Thoracic aorta endothelial cell (primary cell): ENCODE measurements at places on chromosomes 1 and 21. TPM values are rescaled to one million over a fixed set of nuclear protein-coding genes. Genes with fewer than 3 reads are reported as not detected.

The DAB1 gene
- not detected in 2 replicates for total RNA-seq

The RGS13 gene
- not detected in 2 replicates for total RNA-seq

The AMY1B gene
- total RNA-seq, result not detected in 2 replicates

The ATP6V1G3 gene
- not detected in 2 replicates for total RNA-seq

The FMO4 gene
- total RNA-seq, result 0.65 and 0.80 TPM in 2 replicates

The CTSS gene
- 32.7 and 35.2 TPM in 2 replicates for total RNA-seq

The IGSF8 gene
- total RNA-seq, result 7.6 and 9.8 TPM in 2 replicates

The FCRLB gene
- 0.66 and 1.0 TPM in 2 replicates for total RNA-seq

The SLC9C2 gene
- total RNA-seq, result not detected in 2 replicates

The BNIPL gene
- 0.13 and 0.36 TPM in 2 replicates for total RNA-seq

The CHTOP gene
- total RNA-seq, result 44.3 and 46.4 TPM in 2 replicates

The CLDN19 gene
- total RNA-seq, result not detected in 2 replicates

The FASLG gene
- not detected in 2 replicates for total RNA-seq

The BLACAT1 gene
- under 0.01 TPM in 1 of 2 replicates, not detected in the other for total RNA-seq

The EPS8L3 gene
- not detected in 2 replicates for total RNA-seq

The FMO5 gene
- 0.93 and 1.1 TPM in 2 replicates for total RNA-seq

The ACTL8 gene
- not detected in 2 replicates for total RNA-seq

The PCBP3 gene
- 0.29 and 0.40 TPM in 2 replicates for total RNA-seq

The ZNF593OS gene
- not detected in 2 replicates for total RNA-seq

The PRDX6 gene
- 243 and 287 TPM in 2 replicates for total RNA-seq

The TRIM45 gene
- total RNA-seq, result 0.93 and 1.4 TPM in 2 replicates

The GBP6 gene
- not detected in 2 replicates for total RNA-seq

The NUDT17 gene
- 2.3 and 2.6 TPM in 2 replicates for total RNA-seq
